Caudate nucleus (tissue), 63 donors: ENCODE measurements at places on chromosomes 3 and 15.

GRCh38 chr3:196007744-196008335, 74.0 kb downstream of the TFRC start:
- DNase-seq = no peak

- no peak for DNase-seq
These were observed 19.9 kb upstream of the APEH start for GRCh38 chr3:49654176-49654825.

DNA sequence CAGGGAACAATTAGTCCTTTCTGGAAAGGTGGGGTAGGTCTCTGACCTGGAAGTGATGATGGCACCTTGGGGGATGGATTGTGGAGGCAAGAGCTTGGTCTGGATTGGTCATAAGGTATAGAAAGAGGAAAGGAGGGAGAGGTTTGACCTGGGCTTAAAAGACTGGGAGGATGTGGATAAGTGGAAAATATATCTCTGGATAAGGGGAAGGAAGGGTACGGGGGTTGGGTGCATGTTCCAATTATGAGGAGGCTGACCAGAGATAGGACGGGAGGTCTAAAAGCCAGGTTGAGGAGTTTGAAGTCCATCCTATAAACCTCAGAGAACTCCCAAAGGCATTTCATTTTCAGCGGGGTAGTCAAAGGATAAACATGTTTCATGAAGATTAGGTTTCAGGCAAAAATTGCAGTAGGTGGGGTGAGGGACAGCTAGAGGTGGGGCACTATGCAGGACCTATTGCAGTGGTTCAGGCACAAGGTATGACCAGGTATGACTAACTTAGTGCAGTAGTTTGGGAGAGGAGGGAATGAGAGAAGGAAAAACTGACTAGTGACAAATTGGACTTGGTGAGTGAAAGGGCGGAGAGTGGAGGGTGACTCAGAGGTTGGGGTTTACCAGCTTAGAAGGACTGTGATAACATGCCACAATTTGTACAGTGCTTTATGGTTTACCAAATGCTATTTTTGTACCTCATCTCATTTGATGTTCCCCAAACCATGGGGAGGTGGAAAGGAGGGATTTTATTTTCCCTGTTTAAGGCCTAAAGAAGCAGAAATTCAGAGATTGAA, 10.7 kb downstream of the PDE8A start:
- no peak for DNase-seq

DNA sequence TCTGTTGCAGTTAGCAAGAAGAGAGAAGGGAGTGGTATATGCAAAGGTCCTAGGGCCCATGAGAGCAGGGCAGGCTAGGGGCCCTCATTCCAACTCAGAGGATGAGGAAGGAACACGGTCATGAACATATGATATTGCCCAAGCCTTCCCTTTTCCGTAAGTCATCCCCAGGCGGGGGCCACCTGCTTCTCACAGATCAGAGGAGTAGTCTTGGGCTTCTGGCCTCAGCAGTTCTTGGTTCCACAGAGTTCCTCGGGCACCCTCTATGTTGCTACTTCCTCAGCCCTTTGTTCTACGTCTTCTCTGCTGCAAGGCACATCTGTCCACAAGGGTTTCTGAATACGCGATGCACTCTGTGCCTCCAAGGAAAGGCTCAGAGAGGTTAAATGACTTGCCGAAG, 25.3 kb downstream of the EPHB3 start:
- DNase-seq = no peak

DNA sequence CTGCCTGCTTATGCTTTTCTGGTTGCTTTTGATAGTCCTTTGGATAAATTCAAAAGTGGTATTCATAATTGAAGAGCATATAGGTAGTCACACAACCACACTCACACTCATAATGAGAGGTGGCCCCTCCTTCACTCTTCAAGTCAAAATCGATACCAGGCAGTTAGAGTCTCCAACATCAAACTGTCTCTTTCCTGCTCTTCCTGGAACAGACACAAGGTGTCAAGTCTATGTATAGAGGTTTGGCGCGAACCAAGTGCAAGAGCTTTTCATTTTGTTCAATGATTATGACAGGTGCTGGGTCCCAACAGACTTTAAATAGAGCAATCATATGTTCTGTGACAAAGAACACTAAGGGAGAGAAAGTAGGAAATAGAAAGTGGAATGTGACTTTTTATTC, 29.9 kb upstream of the RGMA start:
- DNase-seq = no peak

- no peak for DNase-seq
These were observed 3.5 kb downstream of the SLITRK3 start for GRCh38 chr3:165192610-165193192.

DNA sequence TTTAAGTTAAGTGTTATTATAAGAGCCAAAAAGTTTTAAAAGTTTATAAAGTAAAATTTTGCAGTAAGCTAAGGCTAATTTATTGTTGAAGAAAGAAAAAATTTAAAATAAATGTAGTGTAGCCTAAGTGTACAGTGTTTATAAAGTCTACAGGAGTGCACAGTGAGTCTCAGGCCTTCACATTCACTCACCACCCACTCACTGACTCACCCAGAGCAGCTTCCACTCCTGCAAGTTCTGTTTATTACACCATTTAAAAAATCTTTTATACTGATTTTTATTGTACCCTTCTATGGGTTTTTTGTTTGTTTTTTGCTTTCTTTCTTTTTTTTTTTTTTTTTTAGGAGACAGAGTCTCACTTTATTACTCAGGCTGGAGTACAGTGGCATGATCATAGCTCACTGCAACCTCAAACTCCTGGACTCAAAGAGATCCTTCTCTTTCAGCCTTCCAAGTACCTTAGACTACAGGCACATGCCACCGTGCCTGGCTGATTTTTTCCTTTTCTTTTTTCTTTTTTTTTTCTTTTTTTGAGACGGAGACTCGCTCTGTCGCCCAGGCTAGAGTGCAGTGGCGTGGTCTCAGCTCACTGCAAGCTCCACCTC, 25.9 kb downstream of the CSTA start:
- DNase-seq = no peak

DNA sequence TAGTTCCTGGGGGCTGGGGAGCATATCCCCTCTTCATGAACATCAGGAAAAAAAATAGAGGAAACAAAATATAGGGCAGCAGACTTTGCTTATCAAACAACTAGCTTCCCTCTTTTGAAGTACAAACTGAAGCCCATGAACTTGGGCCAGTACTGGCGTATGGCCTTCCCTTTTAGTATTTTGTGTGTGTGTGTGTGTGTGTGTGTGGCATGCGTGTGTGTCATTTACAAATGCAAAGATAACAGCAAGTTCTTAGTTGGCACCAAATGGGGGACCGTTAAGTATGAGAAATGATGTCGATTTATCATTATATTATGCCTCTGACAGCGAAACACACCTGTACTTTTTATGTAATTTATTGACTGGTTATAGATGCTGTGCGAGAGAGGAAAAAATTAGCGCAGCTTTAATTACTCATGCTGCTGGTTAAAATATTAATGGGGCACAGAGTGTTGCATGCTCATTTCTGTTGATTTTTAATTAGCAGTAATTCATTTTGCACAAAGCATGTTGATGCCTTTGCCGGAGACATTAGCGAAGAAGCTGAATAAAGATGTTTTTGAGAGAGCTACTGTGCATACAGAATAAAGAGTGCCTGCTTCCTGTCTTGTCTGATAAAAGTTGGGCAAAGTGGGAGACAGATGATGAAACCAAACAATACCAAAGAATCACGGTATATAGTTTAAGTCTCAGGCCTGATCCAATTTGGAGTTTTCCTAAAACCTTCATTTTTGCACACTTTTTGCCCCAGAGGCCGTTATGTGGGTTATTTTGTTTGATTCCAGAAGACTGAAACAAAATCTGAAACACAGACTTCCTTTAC, 297.1 kb downstream of the SATB1 start:
- DNase-seq = no peak

DNA sequence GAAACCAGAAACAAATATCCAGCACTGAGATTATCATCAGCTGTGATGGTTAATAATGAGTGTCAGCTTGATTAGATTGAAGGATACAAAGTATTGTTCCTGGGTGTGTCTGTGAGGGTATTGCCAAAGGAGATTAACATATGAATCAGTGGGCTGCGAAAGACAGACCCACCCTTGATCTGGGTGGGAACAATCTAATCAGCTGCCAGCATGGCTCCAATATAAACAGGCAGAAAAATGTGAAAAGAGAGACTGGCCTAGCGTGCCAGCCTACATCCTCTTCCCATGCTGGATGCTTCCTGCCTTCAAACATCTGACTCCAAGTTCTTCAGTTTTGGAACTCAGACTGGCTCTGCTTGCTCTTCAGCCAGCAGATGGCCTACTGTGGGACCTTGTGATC, 869.5 kb downstream of the SI start:
- DNase-seq = no peak

DNA sequence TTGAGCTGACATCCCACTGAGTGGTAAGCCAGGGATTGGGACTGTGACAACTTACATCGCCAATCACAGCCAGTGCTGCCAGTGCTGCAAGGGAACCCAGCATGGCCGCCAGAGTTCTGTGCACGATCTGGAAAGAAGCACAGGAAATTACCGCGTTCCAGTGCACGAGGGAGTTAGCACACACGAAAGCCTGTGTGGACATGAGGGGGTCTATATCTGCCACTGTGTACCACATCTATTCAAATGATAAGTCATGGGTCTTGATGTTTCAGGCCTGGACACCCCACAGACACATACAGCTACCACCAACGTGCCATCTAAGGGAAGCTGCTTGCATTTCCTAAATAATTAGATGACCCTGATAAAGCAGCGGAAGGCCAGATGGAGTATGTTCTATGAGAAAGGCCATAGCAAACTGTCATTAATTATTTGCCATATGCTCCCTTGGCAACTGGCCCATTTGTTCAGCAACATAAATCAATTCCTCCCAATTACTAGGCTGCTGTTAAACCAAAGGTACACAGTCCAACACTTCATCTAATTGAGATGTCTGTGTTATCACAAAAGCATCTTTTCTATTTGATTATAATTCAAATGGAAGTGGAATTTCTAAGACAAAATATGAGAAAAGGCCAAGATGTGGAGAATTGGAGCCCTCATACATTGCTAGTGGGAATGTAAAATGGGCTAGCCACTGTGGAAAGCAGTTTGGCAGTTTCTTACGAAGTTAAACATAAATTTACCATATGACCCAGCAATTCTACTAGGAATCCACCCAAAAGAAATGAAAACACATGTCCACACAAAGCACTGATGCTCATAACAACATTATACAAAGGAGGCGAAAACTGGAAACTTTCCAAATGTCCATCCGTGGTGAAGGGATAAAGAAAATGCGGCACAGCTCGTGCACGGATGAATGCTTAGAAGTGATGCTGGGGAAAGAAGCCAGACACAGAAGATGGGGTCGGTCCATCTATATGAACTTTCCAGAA, 108.3 kb downstream of the OCA2 start:
- DNase-seq = no peak

GRCh38 chr3:133479895-133480669, 80.2 kb downstream of the BFSP2 start:
- DNase-seq = no peak

- no peak for DNase-seq
These were observed 38.3 kb downstream of the WHAMM start for GRCh38 chr15:82847703-82848102.

DNA sequence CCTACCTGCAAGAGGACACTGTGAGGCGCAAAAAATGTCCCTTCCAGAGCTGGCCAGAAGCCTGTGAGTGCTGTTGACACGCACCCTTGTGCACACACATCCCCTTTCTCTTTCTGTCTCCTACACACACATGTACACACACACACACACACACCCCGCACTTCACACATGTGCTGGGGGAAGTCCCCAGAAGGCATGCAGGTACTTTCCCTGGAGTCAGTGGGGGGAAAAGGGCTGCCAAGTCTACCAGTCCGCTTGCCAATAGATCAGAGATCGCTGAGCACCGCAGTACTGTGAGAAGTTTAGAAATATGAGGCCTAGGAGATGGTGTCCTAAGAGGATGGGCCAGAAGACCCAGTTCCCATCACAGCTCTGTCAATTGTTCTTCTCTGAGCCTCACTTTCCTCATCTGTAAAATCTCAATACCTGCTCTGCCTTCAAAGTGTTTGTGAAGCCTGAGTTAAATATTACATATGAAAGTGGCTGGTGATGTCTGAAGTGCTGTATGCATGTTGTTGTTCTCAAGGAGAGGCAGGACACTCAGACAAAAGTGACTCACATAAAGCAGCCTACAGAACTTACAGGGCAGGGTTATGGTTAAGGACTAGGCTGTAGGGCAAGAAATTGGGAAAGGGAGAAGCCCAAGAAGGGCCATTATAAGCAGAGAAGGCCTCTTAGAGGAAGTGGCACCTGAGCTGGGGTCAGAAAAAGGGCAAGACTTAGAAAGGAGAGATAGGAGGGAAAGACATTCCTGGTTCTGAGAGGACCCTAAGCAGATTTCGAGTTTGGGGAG, 6.8 kb downstream of the IL17RE start:
- DNase-seq = no peak

DNA sequence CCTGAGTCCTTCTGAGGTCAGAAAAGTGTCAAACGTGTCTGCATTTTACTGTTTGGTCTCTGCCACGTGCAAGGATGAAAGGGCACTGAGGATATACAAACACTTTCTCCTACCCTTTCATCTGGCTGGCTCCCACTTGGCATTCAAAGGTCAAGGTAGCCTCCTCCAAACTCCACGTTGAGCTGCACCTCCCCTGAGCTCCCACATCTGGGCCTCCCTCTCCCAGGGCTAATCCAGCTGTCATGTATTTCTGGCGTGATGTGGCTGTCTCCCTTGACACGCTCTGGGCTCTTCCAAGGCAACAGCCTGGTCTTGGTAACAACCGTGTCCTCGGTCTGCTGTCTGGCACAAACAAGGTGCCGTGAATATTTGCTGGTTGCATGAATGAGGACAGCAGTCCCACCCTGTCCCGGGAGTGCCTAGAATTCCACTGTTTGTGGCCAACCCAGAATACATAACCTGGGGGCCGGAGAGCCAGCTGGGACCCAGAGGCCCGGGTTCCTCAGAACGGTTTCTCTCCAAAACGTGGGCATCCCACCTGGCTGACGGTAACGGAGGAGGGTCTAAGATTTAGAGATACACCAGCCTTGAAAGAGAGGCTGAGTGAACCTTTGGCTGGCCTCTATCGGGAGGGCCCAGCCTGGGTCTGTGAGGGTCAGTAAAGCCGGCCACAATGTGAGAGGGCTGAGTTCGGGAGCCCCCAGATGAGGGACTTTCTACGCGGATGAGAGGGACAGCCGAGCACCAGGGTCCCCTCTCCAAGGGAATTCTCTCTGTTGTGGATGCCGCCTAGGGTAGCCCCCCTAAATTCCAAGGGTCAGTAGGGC, 767 bp downstream of the GLT8D1 start:
- DNase-seq = no peak
